ENCODE measurements at places on chromosomes 5 and 9.
A peak's percentile ranks its signal among the peaks of the same experiment; 100 is the strongest.

- DNase-seq, result no peak
Measured at GRCh38 chr9:34079181-34079580, 30.5 kb upstream of the UBAP2 start.

DNA sequence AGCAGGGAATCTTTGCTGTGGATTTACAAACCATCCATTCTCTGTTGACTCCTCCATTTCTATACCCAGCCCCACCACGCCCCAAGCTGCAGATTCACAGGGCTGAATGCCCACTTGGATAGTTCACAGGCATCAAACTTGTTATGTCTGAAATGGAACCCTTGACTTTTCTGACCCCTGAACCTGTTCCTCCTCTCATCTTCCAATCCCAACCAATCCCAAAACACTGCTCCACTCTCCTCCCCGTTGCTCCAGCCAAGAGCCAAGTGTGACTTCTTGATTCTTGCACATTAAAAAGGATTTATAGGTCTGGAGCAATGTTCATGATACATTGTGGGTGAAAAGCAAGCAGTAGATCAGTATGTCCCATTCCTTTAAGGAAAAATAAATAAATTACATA, 145.6 kb downstream of the DAB2IP start:
- no peak for DNase-seq

DNA sequence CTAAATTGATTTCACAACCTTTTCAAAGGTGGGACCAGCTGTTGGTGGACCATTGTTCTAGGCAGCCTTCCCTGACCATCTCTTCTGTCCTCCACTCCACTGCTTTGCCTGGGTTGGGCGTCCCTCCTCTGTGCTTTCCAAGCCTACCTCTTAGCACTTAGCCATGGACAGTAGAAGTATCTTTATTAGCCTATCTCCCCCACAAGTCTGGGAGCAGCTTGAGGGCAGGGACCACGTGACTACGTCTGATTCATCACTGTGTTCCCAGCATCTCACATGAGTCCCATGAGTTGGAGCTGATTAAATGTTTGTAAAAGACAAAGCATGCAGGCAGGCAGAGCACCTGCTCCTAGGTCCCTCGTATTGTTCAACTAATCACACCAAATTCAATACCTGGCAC, 20.9 kb downstream of the MORN5 start:
- DNase-seq, result peak; percentile 62

DNA sequence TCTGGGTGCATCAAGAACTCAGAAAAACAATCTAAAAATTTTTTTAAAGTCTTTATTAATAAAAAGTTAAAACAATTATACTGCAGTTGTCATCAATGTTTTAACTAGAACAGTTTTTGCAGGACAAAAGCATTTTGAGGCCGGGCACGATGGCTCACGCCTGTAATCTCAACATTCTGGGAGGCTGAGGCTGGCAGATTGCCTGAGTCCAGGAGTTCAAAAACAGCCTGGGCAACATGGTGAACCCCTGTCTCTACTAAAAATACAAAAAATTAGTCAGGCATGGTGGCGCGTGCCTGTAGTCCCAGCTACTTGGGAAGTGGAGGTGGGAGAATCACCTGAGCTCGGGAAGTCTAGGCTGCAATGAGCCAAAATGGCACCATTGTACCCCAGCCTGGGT, 5.2 kb upstream of the SPRY4 start:
- DNase-seq, result no peak

- DNase-seq, result no peak
Measured at GRCh38 chr5:2740051-2740875, 11.2 kb downstream of the IRX2 start.

GRCh38 chr9:73152953-73153352, 1.3 kb downstream of the ANXA1 start:
- DNase-seq, result no peak

- DNase-seq, result no peak
Measured at GRCh38 chr5:145408048-145408341, 427.1 kb downstream of the PRELID2 start.

GRCh38 chr5:146034127-146034526, 71.2 kb downstream of the PLAC8L1 start:
- no peak for DNase-seq

- no peak for DNase-seq
Measured at GRCh38 chr9:132572921-132573320, 9.5 kb upstream of the BARHL1 start.

All from AG08396 (cell line).